ENCODE measurements at places on chromosomes 1 and 21.

- DNase-seq = no peak
Measured at GRCh38 chr1:201378804-201379203, 1.3 kb upstream of the TNNT2 start.

GRCh38 chr1:177966199-177966598 lies 3.7 kb downstream of the SEC16B start:
- DNase-seq = no peak

DNA sequence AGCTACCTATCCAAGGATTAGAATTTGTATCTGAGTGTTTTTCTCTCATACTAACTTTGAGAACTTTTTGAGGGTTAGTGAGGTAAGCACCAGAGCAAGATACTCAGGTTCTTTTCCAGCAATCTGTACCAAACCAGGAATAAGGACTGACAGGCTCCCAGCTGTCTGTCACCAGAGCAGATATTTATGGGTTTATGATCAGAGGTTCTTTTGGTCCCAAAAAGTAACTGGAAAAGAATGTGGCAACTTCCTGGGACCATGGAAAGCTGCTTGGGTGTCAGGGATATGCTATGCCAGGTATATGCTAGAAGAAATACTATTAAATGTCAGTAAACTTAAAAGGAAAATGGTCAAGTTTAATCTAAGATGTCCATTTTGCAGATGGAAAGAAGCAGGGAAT lies 75.7 kb upstream of the ZNF326 start:
- no peak for DNase-seq

DNA sequence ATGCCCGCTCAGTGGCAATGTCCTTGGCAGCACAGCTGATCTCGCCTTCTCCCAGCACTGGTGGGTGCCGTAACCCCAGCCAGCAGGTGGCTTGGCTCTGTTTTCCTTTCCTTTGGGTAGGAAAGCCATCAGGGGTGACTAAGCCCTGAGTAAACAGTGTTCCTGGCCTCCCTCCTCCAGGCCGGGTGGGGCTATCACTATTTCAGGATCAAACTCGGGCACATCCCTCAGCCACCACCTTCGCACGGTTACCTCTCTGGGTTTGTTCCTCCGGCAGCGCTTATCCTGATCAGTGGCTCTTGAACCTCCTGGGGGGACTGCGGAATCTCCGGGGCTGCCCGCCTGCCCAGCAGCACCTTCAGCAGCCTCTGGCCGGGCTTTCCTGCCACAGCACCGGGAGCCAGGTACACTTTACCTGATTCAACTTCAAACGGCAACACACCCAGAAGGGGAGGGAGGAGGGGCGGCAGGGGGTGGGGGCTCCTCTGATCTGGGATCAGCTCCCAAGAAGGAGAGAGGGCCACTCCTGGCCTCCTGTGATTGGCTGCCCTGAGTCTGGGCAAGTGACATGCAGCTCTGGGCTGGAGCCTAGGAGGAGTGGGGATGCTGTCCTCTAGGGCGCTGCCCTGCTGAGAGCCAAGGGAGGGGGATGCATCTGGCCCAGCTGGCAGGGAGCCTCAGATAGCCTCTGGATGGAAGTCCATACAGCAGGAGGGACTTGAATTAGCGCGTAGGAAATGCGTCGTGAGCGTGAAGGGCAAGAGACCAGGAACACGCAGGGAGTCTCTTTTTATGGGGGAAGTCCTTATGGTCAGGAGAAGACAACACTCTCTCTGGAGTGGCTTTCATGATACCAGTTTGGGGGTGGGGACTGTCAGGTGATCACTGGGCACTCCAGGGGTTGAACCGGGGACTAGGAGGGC lies at the start of gene ASCL5:
ASCL5 (minus strand) TSS at position 353 of the 923 bp plus-strand sequence. CDS start 11,812 bp downstream, outside the sequence.
- DNase-seq = no peak

- DNase-seq = peak; percentile 13
Measured at GRCh38 chr1:236759252-236759859, 35.7 kb upstream of the MTR start.

GRCh38 chr1:184270556-184270955 lies 116.3 kb upstream of the C1orf21 start:
- DNase-seq = no peak

DNA sequence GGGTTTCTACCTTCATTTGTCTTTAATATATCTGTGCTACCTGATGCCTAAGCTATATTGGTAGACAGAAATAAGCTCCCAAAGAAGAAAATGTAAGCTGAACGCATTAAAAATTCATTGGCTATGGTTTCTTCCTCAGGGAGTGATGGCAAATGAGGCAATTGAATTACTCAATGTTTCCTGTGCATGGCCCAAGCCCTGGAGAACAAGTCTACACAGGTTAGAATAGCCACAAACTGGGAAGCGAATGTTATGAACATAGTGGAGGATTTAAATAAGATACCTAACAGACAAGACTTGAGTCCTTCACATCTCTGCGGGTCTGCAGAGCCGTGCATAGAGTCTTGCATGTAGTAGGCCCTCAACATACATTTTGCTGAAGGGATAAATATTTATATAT lies 350.3 kb downstream of the RWDD3 start:
- DNase-seq = no peak

DNA sequence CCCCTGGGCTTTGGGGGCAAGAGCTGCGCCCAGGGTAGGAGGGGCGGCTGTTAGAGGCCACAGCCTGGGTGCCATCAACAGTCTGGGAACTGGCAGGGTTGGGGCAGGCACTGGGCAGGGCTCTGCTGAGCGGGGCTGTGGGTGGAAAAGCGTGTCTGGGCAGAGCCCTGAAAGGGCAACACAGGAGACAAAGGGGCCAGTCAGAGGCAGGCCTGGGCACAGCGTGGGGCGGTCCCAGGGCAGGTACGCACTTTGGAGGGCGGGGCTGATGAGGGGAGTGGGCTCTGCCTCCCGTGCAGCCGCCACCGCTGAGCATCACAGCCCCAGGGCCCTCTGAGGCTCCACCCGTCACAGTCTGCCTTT lies 13.9 kb downstream of the CELSR2 start:
- DNase-seq = no peak

DNA sequence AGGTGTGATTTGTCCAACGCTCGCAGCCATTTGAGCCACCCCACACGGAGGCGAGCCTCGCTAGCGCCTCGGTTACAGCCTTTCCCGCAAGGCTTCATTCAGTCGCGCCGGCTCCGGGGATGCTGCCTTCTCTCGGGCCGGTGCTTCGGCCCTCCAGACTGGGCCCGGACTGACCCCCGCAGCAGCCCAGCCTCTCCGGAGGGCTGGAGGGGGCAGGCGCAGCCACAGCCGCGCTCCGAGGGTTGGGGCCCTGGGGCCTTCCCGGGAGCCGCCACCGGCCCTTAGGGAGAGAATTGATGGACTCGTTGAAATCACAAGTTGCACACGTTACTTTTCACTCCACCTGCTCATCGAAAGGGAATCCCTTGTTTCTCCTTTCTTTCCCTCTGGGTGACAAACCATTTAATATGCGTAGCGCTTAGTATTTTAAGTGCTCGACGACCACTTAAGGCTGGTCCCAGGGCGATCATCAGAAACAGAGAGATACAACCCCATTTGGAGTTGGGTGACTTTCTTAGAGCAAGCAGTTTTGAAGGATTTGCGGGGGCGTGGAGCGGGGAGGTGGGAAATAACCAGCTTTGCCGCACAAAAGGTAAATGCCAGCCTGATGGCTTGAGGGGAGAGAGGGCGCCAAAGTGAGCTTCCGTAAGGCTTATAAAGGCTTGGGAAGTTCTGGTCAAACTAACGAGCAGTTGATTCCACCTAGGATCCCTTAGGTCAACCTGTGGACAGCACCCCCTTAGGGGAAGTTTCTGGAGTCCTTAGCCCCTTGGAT lies 24.6 kb upstream of the ENAH start:
- no peak for DNase-seq

- DNase-seq = no peak
Measured at GRCh38 chr1:33762109-33762830, 101.6 kb upstream of the HMGB4 start.

GRCh38 chr1:57874418-57874877 lies 450.6 kb upstream of the DAB1 start:
- DNase-seq = no peak

DNA sequence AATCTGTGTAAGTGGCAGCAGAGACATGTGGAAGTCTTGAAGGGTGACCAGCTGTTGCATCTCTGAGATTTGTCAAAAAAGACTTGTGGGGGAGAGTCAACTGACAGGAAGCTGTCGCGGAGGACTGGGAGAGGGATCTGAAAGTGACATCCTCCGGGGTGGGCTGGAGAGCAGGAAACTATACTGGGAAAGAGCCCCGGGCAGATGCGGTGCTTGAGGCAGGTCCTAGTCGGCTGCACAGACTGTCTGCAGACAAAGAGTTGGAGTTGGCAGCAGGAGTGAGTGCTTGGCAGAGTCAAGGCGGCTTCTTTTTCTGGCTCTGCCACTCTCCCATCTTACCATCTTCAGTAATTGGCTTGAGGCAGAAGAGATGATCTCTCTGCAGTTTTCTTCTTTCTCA lies 294.0 kb upstream of the C1orf87 start:
- DNase-seq = no peak

GRCh38 chr1:111732718-111733117 lies 6.5 kb downstream of the INKA2 start:
- DNase-seq = no peak

DNA sequence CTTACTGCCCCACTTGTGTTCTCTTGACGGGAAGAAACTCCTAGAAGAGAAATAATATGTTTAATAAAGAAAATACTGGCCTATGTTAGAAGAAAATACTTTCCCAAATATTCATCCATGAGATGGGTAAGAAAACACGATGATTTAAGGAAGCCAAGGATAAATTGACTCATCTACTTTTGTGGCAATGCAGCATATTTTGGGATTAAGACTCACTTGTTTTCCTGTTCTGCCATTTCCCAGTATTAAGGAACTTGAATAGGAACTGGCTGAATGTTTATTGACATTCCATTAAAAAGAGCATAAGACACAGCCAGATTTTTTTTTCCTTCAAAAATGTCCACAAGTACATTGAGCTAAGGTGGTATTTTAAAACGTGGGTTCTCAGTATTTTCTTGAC lies 10.9 kb upstream of the ADAMTS5 start:
- no peak for DNase-seq

GRCh38 chr1:65206836-65207235 lies 58.8 kb downstream of the AK4 start:
- no peak for DNase-seq
